ENCODE measurements at places on chromosomes 7 and 10.

- no peak for DNase-seq
Measured at GRCh38 chr7:43639858-43640491, 57.1 kb downstream of the STK17A start.

- DNase-seq = no peak
Measured at GRCh38 chr10:27744802-27745731, 552 bp downstream of the MKX start.

DNA sequence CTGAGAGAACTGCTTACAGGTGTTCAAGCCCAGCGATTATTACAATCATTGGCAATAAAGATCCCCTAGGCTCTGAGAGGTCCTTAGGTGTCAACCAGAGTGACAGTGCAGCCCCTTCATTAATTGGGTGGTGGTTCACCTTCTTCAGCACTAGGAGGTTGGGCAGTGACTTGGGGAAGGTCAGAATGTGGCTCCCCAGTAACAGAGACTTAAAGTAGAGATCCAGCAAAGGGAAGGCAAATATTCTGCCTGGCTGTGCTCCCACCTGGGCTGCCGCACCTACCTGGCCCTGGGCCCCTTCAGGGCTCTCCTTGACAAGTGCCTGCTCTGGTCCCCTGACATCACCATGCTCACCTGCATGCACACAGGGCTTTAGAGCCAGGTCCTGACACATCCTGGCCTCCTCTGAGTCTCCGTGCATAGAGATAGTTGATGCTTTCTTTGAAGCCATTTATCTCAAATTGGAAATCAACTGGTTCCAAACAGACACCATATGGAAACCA is 1.9 kb downstream of the CLRN3 start:
- DNase-seq = no peak

- DNase-seq = no peak
Measured at GRCh38 chr7:114540291-114540690, 125.7 kb downstream of the FOXP2 start.

DNA sequence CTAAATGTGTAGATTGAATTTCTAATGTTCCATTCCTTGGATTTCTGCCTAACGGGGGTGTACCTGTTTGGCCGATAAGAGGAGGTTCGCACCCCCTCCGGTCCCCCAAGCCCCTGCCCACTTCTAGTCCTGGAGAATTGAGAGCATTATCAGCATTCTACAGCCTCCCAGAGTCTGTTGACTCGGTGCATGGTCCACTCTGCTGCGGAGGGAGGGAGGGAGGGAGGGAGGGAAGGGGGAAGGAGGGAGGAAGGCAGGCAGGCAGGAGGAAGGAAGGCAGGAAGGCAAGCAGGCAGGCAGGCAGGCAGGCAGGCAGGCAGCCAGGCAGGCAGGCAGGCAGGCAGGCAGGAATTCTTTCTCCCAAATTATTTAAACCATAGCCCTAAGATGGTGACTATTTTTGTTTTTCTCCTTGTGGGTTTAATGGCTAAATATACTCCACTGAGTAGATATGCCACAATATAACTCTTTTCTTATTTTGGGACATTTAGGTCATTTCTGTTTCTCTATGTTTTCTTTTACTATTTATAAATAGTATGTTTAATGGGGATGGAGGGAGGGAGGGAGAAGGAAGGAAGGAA is 69.5 kb upstream of the CHST15 start:
- no peak for DNase-seq

- DNase-seq = no peak
Measured at GRCh38 chr7:101563198-101563901, 65.7 kb downstream of the MYL10 start.

DNA sequence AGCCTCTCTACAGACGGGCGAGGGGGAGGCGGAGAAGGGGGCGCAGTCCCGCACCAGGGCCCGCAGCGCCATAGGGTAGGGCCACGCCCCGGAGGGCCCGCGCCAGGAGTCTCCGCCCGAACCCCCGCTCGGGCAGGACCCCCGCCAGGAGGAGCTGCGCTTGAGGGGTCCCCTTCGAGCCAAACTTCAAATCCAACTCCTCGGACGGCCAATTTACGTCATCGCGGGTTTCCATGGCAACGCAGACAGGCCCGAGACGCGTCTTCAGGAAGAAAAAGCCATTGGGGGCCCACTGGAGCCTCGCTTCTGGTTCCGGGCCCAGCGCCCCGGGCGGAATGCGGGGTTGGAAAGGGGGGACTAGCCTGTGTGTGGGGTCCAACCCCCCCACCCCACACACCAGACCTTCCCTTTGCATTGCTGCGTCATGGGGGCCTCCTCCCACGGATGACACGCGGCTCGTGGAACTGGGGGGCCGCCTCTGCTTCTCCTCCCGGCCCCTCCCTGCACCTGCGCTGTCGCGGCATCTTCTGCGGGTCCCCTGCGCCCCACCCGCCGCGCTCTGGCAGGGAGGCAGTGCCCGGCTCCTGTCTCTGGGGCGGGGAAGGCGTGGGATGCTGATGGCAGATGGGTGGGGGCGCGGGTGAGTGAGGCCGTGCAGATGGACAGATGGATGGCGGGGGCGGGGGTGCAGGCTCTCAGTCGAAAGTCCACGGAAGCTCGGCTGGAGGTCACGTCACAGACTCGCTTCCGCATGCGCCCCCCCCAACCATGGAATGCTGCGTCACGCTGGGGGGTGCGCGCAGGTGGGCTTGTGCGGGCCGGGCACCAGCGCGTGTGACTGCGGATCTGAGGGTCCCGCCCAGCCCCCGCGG is 1.2 kb downstream of the CALY start:
- DNase-seq = peak; percentile 53

GRCh38 chr7:85630904-85631600 is 444.2 kb upstream of the SEMA3D start:
- DNase-seq = no peak

GRCh38 chr7:102079140-102080018 is 207.3 kb upstream of the SH2B2 start:
- DNase-seq = no peak

DNA sequence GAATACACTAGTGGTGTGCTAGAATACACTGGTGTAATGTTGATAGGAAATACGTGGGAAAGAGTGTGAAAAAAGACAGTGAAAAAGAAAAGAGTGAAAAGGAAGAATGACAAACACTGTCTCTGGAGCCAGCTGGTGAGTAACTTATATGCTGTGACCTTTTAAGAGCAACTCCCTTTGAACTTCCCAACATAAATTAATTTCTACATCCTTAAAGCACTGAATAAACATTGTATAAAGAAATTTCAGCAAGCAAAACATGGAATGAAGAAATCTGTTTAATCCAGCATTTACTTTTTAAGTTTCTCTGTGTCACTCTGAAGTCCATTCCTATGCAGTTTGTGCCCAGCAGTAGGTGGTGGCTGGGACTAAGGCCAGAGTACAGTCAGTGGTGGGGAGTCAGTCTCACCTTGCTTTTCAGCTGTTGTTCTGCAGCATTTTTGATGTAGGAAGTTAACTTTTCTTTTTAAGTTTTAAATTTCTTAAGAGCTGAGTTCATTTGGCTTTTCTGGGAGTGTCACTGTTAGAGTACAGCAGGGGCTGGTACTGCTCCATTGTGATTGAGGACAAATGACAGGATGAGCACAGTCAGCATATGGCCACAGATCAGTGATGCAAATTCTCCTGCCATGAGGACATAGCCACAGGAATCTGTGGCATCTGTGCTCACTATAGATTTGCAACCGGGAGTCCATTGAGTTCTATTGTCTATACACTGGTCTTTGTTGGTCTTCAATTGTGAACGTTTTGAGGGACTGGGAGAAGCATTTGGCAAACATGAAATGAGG is 321.8 kb downstream of the ZNF248 start:
- no peak for DNase-seq

GRCh38 chr10:118925404-118926071 is 104.0 kb upstream of the NANOS1 start:
- DNase-seq = no peak

DNA sequence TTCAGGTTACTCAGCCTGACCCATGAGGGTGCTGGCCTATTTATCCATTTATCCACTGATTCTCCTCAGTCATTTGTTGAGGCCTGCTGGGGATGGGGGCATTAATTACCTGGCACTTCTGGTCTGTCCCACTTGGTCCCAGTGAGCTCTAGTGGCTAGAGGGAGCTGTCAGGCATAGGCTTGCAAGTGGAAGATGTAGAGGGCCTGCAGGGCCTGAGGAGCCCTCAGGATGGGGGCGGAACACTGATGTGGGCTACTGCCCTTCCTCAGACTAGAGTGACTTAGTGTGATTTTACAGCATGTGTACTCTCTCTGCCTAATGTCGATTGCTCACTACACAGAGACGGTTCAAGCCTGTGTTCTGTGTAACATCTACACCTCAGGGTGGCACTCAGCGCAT is 45.3 kb downstream of the TMEM178B start:
- DNase-seq = no peak

GRCh38 chr10:1604246-1604645 is 133.1 kb downstream of the ADARB2 start:
- DNase-seq = no peak

GRCh38 chr10:30736685-30737232 is 107.2 kb upstream of the LYZL2 start:
- DNase-seq = no peak

- no peak for DNase-seq
Measured at GRCh38 chr10:11205030-11205772, 187.5 kb downstream of the CELF2 start.

DNA sequence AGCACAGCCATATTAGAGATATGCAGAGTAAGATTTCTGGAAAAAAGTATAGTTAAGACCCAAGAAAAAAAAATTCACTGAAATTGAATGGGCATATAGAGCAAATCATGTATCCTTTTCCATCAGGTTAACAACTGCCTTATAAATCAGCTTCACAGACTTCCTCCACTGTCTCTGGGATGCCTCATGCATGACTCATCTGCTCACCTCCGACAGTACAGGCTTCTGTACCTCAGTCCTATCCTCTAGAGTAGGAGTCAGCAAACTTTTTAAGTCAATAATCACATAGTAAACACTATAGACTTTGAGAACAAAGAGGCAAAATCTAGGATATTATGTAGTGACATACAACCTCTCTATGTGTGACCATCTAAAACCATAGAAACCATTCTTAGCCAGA is 211.6 kb upstream of the SP8 start:
- DNase-seq = no peak

GRCh38 chr10:125084614-125085257 is 75.6 kb downstream of the CTBP2 start:
- DNase-seq = no peak

GRCh38 chr7:7867846-7868571 is 100.6 kb upstream of the GLCCI1 start:
- DNase-seq = no peak

DNA sequence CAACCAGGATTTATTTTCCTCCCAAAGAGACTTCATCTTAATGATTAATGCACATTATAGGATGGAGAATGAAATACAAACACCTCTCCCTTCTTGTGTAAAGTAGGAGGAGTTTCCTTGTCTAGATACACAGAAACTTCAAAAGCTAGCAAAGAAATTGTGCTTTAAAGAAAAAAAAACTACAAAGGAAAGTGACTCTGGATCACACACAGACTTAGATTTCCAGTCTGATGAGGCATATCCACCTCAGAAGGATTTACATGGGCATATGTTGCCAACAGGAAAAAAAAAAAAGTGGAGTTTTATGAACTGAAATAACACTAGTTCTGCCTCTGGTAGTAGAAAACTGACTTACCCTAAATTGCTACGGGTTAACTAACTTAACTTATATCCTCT is 449.6 kb downstream of the KCNMA1 start:
- DNase-seq = no peak

GRCh38 chr10:94285271-94285670 is 77.5 kb downstream of the NOC3L start:
- no peak for DNase-seq

DNA sequence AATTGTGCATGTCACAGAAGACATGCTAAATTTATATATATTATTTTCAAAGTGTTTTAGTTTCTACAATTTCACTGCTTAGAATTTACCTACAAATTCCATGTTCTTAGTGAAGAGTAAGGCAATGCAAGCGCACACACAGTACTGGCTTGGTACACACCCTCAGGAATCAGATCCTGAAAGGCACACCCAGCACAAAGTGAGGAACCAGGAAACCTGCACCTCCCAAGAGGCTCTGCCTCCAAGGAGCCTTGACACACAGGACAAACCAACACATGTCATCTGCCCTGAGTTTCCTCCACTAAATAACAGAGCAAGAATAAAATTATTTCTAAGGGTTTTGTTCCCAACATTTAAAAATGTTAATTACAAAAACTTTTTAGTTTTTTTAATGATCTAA is 156.2 kb downstream of the PARD3 start:
- no peak for DNase-seq

DNA sequence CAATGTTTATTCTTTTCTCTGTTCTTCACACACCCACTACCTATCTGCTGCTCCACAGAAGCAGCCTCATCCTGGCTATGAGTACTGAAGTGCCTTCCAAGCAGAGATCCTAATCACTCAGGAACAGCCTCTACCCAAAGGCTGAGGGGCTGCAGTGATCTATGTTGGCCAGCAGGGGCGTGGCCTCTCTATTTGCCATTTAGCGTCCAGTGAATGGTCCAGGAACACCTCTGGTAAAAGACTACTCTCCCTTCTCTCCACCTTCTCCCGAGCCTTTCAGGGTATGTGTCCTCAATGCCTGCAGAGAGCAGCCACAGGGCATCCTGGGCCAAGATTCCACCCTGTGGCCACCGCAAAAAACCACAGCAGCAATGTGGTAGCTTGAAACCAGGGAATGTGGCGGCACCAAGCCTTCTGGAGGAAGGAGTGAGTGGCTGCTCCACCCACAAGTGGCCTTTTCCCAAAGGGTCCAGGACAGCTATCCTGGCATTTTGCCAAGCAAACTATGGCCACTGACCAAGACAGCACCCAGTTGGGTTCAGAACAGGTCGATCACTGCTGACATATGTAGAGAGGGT is 70.9 kb downstream of the SYPL1 start:
- no peak for DNase-seq

DNA sequence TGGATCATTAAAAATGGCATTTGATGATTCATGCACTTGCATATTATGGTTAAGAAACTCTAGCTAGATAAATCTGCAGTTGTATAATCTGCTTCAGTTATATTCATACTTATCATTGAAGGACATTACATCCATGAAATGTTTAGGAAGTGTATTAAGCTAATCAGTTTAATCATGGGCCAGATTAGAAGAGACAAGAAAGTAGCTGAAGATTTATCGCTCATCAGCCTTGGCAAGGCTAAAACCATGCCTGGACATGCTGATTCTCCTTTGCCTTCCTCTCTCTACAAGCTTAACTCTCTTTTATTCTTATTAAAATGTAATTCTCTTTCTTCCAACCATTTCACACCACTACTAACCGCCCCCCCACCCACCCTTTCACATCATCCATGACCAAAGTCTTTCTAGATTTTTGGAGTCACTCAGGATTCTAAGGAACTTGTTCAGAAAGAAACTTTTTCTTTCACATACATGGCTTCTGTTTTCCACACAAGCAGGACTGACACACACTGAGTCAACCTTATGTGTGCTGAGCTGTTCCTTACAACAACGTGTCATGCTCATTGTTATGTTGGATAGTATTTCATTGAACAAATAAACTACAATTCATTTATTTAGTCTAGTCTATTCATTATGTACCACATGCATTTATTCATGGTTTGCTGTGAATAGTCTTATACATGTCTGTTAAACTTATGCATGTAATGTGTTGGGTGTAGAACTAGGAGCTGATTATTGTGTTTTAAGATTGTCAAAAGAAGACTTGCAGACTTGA is 227.3 kb upstream of the SP8 start:
- no peak for DNase-seq
